ENCODE measurements at places on chromosomes 11 and 22.
A peak's percentile ranks its signal among the peaks of the same experiment; 100 is the strongest.

DNA sequence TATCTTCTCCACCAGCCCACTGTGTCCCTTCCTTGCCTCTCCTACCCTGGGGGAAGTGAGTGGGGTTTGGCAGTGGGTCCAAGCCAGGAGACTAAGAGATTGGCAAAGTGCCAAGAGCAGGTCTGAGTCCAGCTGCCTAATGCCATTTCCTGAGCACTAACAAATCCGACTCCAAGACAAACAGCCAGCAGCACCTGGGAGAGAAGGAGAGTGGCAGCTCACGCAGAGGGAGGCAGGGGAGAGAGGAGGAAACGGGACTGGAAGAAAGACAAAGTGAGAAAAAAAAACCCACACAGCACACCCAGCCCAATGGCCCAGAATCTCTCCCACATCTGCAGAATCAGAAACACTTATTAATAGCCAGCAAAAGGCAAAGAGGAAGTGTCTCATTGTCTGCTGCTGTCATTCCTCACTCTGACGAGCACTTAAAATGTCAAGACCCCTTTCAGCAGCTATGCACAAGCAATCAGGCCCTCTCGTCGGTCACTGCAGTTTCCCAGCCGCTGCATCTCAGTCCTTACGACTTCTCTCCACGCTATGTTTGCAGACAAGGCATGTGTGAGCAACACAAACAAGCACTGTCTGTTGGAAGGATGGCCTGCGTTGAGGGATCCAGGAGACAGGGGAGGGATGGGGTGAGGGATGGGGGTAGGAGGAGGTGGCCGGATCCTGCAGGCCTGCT lies 558.4 kb upstream of the CADM1 start:
- DNase-seq, result no peak

DNA sequence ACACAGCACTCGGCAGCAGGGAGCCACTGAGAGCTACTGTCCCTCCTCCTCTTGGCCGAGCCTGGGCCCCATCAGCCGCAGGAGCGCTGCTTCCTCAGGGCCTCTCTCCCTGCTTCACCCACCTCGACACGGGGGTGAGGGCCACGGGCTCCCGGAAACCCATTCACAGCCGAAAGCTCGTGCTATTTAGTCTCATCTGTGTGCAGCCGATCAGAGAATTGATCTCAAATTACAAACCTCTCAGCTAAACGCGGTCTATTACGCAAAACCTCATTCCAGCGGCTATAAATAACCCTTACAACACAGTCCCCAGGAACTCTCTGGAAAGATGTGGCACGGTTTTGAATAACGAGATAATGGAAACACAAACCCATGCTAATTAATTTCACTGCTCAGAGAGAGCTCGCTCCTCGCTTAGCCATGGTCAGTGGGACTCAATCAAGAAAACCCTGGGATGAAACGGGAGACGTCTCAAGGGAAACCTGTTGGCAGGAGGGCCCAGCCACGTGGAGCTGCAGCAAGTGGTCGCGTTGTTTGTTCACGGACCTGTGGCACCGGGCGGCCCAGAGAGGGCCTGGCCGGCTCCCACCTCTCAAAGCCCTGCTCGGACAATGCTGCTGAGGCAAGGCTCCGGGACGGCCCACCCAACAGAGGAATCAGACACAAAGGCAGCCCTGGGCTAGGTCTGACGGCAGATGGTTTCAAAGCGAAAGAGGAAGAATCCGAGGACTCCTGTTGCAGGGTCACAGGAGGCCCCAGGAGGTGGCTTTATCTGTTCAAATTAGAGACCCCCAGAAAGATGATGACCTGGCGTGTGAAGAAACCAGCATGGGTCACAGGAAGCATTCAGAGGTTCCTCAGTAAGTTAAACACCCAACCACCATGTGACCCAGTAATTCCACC lies 210.5 kb downstream of the CTTN start:
- DNase-seq, result no peak

- DNase-seq, result no peak
Measured at GRCh38 chr11:57903441-57904123, 120.1 kb upstream of the OR9Q1 start.

DNA sequence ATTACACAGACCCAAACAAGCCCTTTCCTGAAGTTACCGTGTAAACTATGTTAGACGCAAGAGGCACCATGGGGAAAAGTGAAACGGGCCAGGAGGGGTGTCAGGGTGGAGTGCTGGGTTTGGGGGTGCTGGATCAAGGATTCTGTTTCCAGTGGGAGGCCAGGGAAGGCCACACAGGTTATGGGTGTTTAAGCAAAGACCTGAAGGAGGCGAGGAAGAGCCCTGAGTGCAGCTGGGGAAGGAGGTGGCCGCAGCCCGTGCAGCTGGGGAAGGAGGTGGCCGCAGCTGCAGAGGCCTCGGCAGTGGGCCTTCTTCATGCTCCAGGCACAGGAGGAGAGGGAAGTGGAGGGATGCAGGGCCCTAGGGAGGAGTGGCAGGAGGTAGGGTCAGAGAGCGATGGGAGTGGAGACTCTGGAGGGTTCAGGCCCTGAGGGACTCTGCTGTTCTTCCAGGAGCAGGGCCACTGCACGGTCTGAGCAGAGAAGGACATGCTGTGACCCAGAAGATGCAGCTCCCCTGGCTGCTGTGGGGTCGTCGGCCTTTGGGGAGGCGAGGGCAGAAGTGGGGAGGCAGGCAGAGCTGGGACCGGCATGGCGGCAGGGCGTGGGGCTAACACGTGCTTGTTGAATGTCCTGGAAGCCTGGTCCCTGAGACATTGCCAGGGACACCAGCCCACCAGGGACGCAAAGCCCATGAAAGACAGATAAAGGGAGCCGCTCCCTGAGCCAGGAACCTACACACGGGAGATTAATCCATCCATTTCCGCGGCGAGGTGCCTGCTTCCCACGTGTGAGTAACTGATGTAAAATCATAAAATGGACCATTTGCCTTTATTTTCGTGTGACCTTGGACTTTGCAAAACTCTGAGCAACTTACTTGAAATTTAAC lies 1049.1 kb downstream of the BRD1 start:
- DNase-seq, result no peak

- DNase-seq, result no peak
Measured at GRCh38 chr11:83057721-83058120, 14.0 kb downstream of the RAB30 start.

- DNase-seq, result no peak
Measured at GRCh38 chr11:9151631-9152030, 60.2 kb upstream of the SCUBE2 start.

DNA sequence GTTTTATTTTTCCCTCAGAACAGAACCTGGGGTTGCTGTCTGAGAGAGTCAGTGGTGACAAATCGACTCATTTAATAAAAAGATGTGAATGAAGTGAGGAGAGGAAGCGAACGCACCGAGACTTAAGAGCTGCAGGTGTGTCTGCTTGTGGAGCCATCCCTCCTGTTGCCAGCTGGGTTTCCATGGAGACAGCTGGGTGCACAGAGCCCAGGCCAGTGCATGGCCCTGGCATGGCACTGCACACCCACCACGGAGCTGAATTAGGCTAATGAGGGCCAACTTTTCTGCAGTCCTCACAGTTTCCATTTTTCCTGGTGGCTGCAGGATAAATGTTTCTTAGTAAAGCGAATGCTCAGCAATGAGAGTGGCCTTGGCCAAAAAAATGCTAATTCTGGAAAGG lies 750.2 kb downstream of the OPCML start:
- no peak for DNase-seq

- DNase-seq, result no peak
Measured at GRCh38 chr11:78642979-78643675, 68.5 kb upstream of the NARS2 start.

DNA sequence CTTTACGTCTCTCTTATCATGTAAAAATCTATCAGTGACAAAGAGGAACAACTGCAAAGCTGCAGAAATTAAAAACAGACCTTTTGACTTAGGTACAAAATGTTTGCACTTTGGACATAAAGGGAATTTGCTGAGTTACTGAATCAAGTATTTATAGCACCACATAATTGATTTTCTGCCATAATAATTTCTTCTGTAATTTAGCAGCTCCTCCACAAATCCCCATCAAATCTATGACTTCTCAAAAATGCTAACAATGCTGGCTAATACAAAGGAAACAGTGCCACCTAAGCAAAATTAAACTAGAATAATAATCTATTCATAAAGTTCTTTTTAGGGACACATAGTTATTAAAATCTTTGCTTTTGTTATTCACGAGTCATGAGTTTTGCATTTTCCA lies 215.1 kb downstream of the SWAP70 start:
- no peak for DNase-seq

DNA sequence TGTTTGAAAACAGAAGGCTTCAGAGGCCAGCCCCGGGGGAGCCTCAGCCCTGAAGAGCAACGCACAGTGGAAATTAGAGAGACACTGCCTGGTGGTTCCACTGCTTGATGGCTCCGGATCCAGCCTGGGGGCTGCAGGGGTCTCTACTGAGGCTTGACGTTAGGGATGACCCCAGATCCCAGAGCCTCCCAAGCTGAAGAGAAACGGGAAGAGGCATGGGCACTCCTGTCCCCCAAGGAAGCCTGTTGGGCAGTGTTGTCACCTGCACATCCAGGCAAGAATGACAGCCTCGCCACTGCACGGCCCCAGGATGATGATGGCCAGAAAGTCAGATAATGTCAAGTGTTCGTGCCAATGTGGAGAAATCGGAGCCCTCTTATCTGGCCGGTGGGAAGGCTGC lies 56.8 kb upstream of the FGF3 start:
- DNase-seq, result no peak

- no peak for DNase-seq
Measured at GRCh38 chr22:40368016-40368415, 2.4 kb upstream of the SGSM3 start.

DNA sequence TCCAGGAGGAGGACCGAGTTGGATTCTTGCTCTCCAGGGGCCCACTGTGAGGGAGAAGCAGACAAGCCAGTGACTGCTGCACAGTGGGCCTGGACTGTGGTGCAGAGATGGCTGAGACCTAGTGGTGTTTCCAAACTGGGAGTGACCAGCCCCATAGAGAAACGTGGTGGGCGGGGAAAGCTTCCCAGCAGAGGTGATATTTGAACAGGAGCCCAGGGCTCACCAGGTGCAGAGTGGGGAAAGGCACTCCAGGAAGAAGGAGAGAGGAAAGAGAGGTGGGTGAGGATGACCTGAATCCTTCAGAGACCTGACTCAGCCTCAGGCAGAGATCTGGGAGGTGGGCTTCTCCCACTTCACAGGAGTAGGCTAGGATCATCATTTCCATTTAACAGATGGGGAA lies 52.1 kb upstream of the RASD2 start:
- DNase-seq, result no peak

DNA sequence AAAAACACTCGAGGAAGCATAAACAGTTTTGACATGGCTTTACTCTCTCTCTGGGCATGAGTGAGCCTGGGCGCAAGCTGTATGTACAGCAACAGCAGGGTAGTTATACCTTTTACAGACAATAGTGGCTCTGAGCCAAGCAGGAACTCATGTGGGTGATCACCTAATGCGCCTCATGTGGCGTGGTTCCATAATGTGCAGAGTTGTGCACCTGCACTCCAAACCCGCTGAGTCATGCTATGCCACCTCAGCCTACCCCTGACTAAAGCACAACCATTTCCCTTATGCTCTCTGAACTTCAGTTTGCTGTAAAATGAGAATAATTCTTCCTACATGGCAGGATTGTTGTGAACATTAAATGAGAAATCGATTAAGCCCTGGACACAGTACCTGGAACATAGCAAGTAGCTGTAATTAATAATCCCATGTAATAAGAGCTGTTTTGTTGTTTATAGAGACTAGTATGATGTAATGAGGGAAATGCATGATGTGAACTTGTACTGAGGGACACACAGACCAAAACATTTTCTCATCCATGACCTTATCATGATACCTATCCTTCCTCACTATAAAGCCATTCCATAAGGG lies 71.6 kb downstream of the CCDC34 start:
- no peak for DNase-seq

DNA sequence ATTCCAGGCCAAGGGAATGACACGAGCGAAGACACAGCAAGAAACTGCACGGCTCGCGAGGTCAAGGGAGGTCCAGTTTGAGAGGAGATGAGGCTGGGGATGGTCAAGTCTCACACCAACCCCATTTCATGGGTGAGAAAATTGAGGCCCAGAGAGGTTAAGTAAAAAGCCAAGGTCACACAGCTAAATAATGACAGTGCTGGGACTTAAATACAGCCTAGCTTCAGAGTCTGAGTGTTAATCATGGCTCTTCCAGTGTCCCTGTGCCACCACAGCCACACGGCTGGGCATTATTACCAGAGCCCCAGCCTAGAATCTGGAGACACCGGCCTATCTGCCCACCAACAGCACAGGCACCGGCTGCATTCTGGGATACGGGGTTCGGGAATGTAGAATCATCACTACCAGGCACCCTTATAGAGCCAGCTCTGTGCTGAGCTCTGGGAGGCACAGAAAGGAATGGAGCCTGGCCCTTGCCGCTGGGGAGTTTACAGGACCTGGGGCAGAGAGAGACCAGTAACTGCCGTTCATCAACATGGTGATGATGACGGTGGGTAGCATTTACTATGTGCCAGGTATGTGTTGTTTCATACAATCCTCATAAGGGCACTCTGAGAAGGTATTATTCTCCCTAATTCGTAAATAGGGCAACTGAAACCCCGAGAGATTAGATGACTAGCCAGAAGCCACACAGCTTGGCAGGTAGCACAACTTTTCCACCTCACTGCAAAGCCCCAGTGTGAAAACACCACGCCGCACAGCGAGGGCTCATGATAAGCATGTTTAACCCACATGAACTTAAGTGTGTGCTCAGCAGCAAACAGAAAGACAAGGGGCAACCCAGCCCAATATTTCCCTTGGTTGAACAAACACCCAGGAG lies 51.8 kb downstream of the CD6 start:
- peak; percentile 57 for DNase-seq

GRCh38 chr11:107136892-107137291 lies 118.6 kb upstream of the GUCY1A2 start:
- DNase-seq, result no peak

Data from T-helper 17 cell (primary cell).